ENCODE measurements at places on chromosomes 16 and 17.

DNA sequence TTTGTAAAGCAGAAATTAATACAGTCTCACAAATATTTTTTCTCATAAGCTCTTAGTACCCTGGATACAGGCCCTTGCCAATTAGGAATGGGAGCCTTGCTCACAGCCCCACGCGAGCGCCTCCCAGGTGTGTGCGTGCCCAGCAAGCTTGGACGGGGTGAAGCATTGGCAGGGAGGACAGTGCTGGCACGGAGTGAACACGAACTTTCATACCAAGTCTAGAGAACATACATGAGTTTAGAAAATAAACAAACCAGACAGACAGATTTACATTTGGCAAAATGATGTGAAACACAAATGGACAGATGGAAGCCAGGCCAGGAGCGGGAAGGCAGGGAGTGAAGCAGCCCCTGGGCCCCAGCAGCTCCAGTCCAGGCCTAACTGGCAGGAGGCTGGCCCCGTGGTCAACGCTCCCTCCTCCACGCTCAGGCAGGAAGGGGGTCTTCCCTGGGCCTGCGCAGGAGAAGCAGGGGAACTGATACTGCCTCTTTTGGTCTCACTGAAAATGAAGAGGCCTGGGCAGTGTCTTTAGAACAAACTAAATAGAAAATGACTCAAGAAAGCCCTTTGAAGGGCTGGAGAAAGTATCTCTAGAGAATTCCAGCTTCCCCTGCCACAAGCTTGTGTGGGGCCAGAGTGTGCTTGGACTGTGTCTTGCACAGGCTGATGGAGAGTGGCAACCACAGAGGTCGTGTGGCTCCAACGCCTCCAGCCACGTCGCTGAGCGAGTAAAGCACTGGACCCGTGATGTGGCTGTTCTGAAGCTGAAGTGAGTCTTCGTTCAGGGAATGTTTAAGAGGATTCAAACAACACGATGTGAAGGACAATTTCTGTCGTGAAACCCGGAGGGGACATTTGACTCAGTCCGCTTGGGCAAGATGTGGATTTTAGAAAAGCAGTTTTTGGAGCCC is 9.9 kb upstream of the FOXJ1 start:
- no peak for DNase-seq

- DNase-seq = no peak
Observed at GRCh38 chr17:57834146-57834741, 15.6 kb downstream of the MRPS23 start.

GRCh38 chr16:3029491-3030221 is 5.8 kb downstream of the THOC6 start:
- DNase-seq = no peak

GRCh38 chr16:65769055-65769465 is 597.4 kb upstream of the CDH5 start:
- no peak for DNase-seq

DNA sequence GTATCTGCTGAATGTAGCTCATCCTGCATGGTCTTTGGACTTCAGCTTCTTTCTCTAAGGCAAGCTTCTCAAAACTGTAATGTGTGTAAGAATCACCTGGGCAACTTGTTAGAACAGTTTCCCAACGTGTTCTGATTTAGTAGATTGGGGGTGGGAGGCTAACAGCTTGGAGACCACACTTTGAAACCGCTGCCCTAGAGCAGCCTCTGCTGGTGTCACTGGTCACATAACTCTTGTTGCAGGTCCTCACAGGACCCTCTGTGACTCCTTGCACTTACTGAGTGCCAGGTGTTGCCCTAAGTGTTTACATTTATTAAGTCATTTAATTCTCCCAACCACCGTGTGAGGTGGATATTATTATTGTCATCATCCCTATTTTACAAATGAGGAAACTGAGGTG is 9.9 kb downstream of the SLC35G3 start:
- DNase-seq = no peak

GRCh38 chr17:64192589-64192988 is 62.6 kb upstream of the ERN1 start:
- DNase-seq = no peak

GRCh38 chr16:30774367-30775130 is 12.4 kb downstream of the RNF40 start:
- DNase-seq = no peak

DNA sequence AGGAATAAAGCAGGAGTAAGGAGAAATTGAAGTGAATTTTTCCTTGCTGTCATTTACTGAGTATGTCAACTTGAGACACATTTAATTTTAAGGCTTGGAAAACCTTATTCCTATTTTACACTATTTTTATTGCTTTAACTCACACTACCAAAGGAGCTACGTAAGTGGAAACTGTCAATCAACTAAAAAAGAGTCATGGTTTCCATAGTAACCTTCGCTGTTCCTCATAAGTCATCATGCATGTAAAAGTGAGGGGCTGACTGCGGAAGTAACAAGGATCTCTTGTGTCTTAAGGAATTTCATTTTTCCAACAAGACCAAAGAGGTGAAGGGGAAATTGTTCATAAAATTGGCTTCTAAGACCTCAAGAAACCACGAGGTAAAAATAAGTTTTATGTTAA is 516.2 kb upstream of the CA10 start:
- no peak for DNase-seq

GRCh38 chr16:57889960-57890751 is 80.8 kb downstream of the CNGB1 start:
- no peak for DNase-seq

DNA sequence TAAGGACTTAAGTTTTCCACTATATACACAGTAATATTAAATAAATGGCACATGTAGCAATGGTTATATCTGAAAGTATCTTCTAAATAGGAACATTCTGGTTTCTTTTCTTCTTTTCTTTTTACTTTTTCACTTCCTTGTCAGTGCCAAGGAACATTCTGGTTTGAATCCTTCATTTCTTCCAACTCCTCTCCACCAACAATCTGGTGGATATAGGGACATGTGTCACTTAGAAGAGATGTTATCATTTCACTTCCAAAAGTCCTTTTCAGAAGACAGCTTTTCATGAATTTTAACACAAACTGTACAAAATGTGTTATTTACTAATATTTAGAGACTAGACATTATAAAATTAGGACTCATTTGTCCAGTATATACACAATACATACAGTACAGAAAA is 7.9 kb upstream of the GOT2 start:
- DNase-seq = no peak

DNA sequence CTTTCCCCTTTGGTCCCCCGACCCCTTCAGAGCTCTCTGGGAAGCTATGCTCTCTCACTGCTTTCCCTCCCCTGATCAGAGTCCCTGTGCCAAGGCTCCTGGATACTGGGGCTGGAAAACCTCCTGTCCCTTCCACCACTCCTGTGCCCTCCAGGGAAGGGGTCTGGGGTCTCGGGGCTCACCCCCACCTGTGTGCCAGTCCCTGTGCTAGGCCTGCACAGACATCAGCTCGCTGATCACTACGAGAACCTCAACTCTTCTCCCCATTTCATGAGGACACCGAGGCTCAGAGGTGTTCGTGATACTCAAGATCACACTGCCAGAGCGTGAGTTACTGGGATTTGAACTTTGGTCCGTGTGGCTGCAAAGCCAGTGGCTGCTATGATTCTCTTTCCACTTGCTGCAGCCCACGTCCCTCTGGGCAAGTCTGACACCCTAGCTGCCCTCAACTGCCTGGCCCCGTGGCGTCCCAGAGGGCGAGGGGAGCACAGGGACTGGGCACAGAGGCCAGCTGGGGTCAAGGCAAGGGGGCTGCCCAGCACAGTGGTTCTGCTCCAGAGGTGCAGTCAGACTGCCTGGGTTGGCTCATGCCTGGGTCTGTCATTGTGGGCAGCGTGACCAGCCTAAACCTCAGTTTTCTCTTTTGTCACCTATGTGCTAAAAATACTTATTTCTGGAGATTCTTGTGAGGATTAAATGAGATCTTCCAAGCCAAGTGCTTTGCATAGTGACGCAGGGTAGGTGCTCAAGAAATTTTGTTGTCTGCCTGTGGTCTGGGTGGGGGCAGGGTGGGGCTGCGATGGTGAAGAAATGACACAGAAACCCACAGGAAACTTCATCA is 43.8 kb upstream of the TOB1 start:
- no peak for DNase-seq

Measured in hypothalamus (tissue), 51 donors.